Stimulated activated CD8-positive, alpha-beta memory T cell treated with anti-CD3 and anti-CD28 coated beads, Interleukin-15, amount 100 ng/mL, for 4 hours (primary cell): ENCODE measurements at places on chromosomes 16 and 17.
A peak's percentile ranks its signal among the peaks of the same experiment; 100 is the strongest.

- DNase-seq: no peak
Observed at GRCh38 chr17:43015579-43015978, 6.6 kb downstream of the VAT1 start.

- DNase-seq: no peak
Observed at GRCh38 chr16:11201498-11202259, 54.3 kb downstream of the SOCS1 start.

GRCh38 chr16:85413691-85414663, 199.1 kb upstream of the GSE1 start:
- DNase-seq: no peak

DNA sequence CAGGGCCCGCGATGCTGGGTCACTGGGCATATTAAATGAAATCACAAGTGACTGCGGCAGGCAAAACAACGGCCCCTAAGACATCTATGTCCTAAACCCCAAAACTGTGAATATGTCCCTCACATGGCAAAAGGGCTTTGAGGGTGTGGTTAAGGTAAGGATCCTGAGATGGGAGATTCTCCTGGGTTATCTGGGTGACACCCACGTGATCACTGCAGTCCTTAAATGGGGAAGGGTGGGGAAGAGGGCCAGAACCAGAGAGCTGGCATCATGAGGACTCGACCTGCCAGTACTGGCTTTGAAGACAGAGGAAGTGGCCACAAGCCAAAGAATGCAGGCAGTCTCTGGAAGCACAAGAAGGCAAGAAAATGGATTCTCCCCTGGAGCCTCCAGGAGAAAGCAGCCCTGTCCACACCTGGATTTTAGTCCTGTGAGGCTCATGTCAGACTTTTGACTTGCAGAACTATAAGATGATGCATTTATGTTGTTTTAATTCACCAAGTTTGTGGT, 12.5 kb downstream of the COTL1 start:
- DNase-seq: no peak

- no peak for DNase-seq
Observed at GRCh38 chr16:55035956-55036355, 105.3 kb downstream of the IRX5 start.

- DNase-seq: peak; percentile 92
Observed at GRCh38 chr17:81094509-81095382, 59.8 kb downstream of the BAIAP2 start.

- no peak for DNase-seq
Observed at GRCh38 chr17:78432226-78433012, 54.0 kb downstream of the PGS1 start.

- DNase-seq: no peak
Observed at GRCh38 chr16:1493746-1494094, 560 bp downstream of the TELO2 start.

GRCh38 chr17:78144736-78145641, 1.2 kb upstream of the C17orf99 start:
- DNase-seq: no peak
